ENCODE measurements at places on chromosomes 6 and 20. TPM values are rescaled to one million over a fixed set of nuclear protein-coding genes. Genes with fewer than 3 reads are reported as not detected.
A peak's percentile ranks its signal among the peaks of the same experiment; 100 is the strongest.

- H3K36me3 ChIP-seq: no peaks in the 10 kb centered on the region
- no peak overlapping the region for H3K4me3 ChIP-seq
- peaks cover 5% of the 10 kb centered on the region for H3K4me1 ChIP-seq
- no peak for DNase-seq
- no peak overlapping the region for H3K27ac ChIP-seq
Measured at GRCh38 chr20:23341073-23341472, 9.5 kb upstream of the NXT1 start.

- no peaks in the 10 kb centered on the region for H3K4me1 ChIP-seq
- H3K27me3 ChIP-seq: no peaks in the 10 kb centered on the region
- no peaks in the 10 kb centered on the region for H3K36me3 ChIP-seq
- no peak for DNase-seq
Measured at GRCh38 chr20:21562656-21563055, 48.8 kb upstream of the NKX2-2 start.

GRCh38 chr6:91501930-91502329 lies 915.1 kb upstream of the MAP3K7 start:
- H3K4me1 ChIP-seq: no peaks in the 10 kb centered on the region
- H3K27me3 ChIP-seq: no peaks in the 10 kb centered on the region
- H3K36me3 ChIP-seq: no peaks in the 10 kb centered on the region

- no peak overlapping the region for H3K27ac ChIP-seq
- H3K4me1 ChIP-seq: peaks cover 2% of the 10 kb centered on the region
- H3K4me3 ChIP-seq: no peak overlapping the region
- H3K27me3 ChIP-seq: no peaks in the 10 kb centered on the region
- H3K36me3 ChIP-seq: peaks cover 9% of the 10 kb centered on the region
Measured at GRCh38 chr6:105274678-105275077, 94.9 kb upstream of the POPDC3 start.

GRCh38 chr20:51195419-51195901 lies 172.6 kb upstream of the KCNG1 start:
- H3K27me3 ChIP-seq: no peaks in the 10 kb centered on the region
- no peak overlapping the region for H3K4me3 ChIP-seq
- no peaks in the 10 kb centered on the region for H3K4me1 ChIP-seq
- DNase-seq: no peak
- H3K27ac ChIP-seq: no peak overlapping the region

- peak overlapping the region; percentile 83 for H3K4me3 ChIP-seq
Measured at GRCh38 chr20:63178446-63178820, 37.5 kb downstream of the YTHDF1 start.

- no peak overlapping the region for H3K27ac ChIP-seq
- no peak overlapping the region for H3K4me3 ChIP-seq
- H3K27me3 ChIP-seq: no peaks in the 10 kb centered on the region
Measured at GRCh38 chr6:132530293-132530974, 7.6 kb upstream of the TAAR9 start.

GRCh38 chr6:13526727-13527670 lies 39.6 kb upstream of the GFOD1 start:
- H3K4me3 ChIP-seq: no peak overlapping the region
- 0 out of 2 replicates have a peak, but pooled peaks cover 4% of the 10 kb centered on the region for H3K4me1 ChIP-seq
- no peaks in the 10 kb centered on the region for H3K27me3 ChIP-seq
- no peak overlapping the region for H3K27ac ChIP-seq
- H3K36me3 ChIP-seq: no peaks in the 10 kb centered on the region
- peak; percentile 44 for DNase-seq

- no peak overlapping the region for H3K4me3 ChIP-seq
- H3K27ac ChIP-seq: no peak overlapping the region
- no peaks in the 10 kb centered on the region for H3K36me3 ChIP-seq
Measured at GRCh38 chr20:20265210-20265609, 102.7 kb upstream of the INSM1 start.

- DNase-seq: no peak
- no peaks in the 10 kb centered on the region for H3K36me3 ChIP-seq
- no peak overlapping the region for H3K4me3 ChIP-seq
- no peaks in the 10 kb centered on the region for H3K27me3 ChIP-seq
Measured at GRCh38 chr6:147738099-147738498, 229.6 kb downstream of the SAMD5 start.

GRCh38 chr6:2182251-2182650 lies 63.2 kb downstream of the GMDS start:
- H3K27me3 ChIP-seq: no peaks in the 10 kb centered on the region
- H3K36me3 ChIP-seq: no peaks in the 10 kb centered on the region
- H3K4me3 ChIP-seq: no peak overlapping the region

DNA sequence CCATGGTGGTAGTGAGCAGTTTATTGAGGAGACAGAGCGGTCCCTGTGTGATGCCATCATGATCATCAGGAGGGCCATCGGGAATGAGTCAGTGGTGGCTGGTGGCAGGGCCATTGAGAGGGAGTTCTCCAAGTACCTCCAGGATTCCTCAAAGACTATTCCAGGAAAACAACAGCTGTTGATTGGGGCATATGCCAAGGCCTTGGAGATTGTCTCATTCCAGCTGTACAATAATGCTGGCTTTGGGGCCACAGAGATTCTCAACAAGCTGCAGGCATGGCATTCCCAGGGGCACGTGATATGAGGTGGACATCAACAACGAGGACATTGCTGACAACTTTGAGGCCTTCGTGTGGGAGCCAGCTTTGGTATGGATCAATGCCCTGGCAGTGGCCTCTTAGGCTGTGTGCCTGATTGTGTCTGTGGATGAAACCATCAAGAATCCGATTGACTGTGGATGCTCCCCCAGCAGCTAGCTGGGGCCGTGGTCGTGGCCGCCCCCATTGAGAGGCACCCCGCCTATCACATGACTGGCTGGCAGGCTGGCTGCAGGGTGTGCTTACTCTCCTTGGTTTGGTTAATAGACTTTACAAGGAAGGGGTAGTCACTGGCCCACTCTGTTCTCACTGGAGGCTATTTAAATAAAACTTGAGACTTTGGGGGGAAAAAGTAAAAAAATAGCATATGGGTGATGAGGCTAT lies 16.7 kb downstream of the RAET1E start:
- no peak overlapping the region for H3K4me3 ChIP-seq
- H3K27me3 ChIP-seq: no peaks in the 10 kb centered on the region
- no peak for DNase-seq
- no peaks in the 10 kb centered on the region for H3K36me3 ChIP-seq

GRCh38 chr20:19929481-19930145 lies 87.5 kb upstream of the NAA20 start:
- no peak overlapping the region for H3K4me3 ChIP-seq
- no peaks in the 10 kb centered on the region for H3K36me3 ChIP-seq
- H3K27me3 ChIP-seq: no peaks in the 10 kb centered on the region

DNA sequence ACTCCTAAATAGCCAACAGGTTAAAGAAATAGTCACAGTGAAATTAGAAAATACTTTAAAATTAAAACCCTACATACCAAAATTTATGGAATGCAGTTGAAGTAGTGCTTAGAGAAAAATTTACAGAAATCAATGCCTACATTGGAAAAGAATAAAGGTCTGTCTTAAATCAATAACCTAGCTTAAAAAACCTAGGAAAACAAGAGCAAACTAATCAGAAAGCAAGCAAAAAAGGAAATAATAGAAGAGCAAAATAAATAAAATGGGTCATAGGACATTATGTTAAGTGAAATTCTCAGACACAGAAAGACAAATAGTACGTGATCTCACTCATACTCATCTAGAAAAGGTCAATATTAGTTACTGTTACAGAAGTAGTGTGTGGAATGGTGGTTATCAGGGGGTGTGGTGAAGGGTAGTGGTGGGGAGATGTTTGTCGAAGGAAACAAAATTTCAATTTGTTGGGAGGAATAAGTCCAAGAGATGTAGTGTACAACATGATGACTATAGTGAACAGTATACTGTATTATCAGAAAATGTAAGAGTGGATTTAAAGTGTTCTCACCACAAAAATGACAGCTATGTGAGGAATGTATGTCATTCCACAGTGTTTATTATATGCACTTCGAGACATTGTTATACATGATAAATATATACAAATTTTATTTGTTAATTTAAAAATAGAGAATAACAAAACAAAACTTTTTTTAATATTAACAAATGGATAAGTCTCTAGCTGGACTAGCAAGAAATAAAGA lies 423.6 kb downstream of the CDH26 start:
- H3K36me3 ChIP-seq: no peaks in the 10 kb centered on the region
- H3K4me1 ChIP-seq: no peaks in the 10 kb centered on the region
- no peaks in the 10 kb centered on the region for H3K27me3 ChIP-seq
- H3K4me3 ChIP-seq: no peak overlapping the region
- no peak overlapping the region for H3K27ac ChIP-seq

GRCh38 chr6:24949020-24949569 lies 13.3 kb upstream of the RIPOR2 start:
- no peak overlapping the region for H3K27ac ChIP-seq
- no peak for DNase-seq

- no peaks in the 10 kb centered on the region for H3K4me1 ChIP-seq
- DNase-seq: no peak
- H3K4me3 ChIP-seq: no peak overlapping the region
- no peak overlapping the region for H3K27ac ChIP-seq
- H3K27me3 ChIP-seq: no peaks in the 10 kb centered on the region
Measured at GRCh38 chr20:50891138-50891537, 40.1 kb downstream of the ADNP start.

DNA sequence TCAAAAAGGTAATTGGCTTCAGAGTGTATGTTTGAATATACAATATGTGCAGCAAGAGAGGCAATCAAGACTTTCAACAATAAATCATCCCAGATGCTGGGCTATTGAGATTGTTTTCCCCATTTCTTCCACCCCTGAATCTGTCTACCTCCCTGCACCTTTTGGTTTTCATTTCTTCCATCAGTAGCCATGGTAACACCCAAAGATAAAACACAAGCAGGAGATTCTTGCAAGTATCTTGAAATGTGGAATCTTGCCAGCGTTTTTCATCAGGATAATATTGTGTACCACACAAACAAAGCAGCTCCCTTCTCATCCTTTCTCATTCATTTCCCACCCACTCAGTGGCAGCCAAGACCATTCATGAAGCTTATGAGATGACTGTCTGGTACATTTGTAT lies 73.0 kb upstream of the NRSN1 start:
- no peaks in the 10 kb centered on the region for H3K27me3 ChIP-seq
- no peak for DNase-seq
- H3K4me3 ChIP-seq: no peak overlapping the region
- H3K36me3 ChIP-seq: no peaks in the 10 kb centered on the region
- no peaks in the 10 kb centered on the region for H3K4me1 ChIP-seq

- H3K27me3 ChIP-seq: no peaks in the 10 kb centered on the region
- H3K36me3 ChIP-seq: no peaks in the 10 kb centered on the region
- no peak overlapping the region for H3K4me3 ChIP-seq
- H3K27ac ChIP-seq: no peak overlapping the region
- H3K4me1 ChIP-seq: no peaks in the 10 kb centered on the region
Measured at GRCh38 chr6:129041563-129041962, 158.6 kb downstream of the LAMA2 start.

DNA sequence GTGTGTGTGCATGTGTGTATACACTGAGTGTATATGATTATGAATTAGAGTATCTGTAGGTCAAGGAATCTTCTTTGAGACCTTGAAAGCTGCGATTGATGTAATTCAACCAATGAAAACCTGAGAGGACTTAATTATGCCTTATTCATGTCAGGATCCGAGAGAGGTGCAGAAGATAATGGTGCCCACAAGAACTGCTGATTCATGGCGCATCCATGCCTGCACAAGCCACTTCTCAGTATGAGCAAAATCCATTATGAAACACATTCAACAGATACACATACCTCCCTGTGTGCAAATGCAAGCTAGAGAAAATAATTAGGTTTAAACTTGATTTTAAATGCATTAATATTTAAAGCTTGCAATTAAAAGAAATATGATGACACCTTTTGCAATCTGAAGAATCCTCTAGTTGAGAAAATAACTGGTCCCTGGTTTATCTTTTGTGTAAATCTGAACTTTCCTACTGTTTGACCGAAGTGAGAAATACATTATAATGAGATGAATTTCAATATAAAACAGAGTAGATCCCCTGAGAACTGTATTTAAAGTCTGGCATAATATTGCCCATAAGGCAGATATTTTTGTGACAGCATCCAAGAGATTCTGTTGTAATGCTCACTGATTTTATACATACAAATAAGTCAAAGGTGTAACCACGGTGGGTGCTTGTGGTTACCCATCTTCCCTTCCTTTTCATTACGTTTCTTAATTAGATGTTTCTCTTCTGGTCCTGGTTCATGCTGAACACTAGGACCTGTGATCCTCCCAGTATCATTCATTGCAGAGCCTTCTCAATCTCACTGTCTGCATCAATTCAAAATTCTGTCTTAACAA lies 45.6 kb downstream of the LY86 start:
- no peak overlapping the region for H3K4me3 ChIP-seq
- H3K4me1 ChIP-seq: peaks cover 4% of the 10 kb centered on the region
- H3K27ac ChIP-seq: no peak overlapping the region
- H3K27me3 ChIP-seq: no peaks in the 10 kb centered on the region

GRCh38 chr6:149964308-149965193 lies 808 bp downstream of the ULBP1 start:
- no peak overlapping the region for H3K27ac ChIP-seq
- H3K36me3 ChIP-seq: no peaks in the 10 kb centered on the region

GRCh38 chr20:17631576-17632319 lies 50.3 kb downstream of the RRBP1 start:
- H3K4me1 ChIP-seq: no peaks in the 10 kb centered on the region
- H3K27me3 ChIP-seq: no peaks in the 10 kb centered on the region
- DNase-seq: no peak
- H3K36me3 ChIP-seq: peaks cover 39% of the 10 kb centered on the region
- H3K27ac ChIP-seq: no peak overlapping the region

- H3K27ac ChIP-seq: no peak overlapping the region
- no peak overlapping the region for H3K4me3 ChIP-seq
- no peaks in the 10 kb centered on the region for H3K27me3 ChIP-seq
- DNase-seq: no peak
- H3K4me1 ChIP-seq: no peaks in the 10 kb centered on the region
Measured at GRCh38 chr6:91031581-91031980, 444.7 kb upstream of the MAP3K7 start.

- DNase-seq: no peak
- H3K27me3 ChIP-seq: no peaks in the 10 kb centered on the region
- peaks cover 6% of the 10 kb centered on the region for H3K4me1 ChIP-seq
- H3K36me3 ChIP-seq: no peaks in the 10 kb centered on the region
- no peak overlapping the region for H3K27ac ChIP-seq
- no peak overlapping the region for H3K4me3 ChIP-seq
Measured at GRCh38 chr20:8388707-8389106, 256.6 kb downstream of the PLCB1 start.

Gene PSORS1C2
- total RNA-seq: not detected

Gene GSTA3
- total RNA-seq: not detected

Gene PRSS35
- 2.9 TPM for total RNA-seq

Gene GLP1R
- total RNA-seq: 2.6 TPM

Gene LY6G5C
- 1.2 TPM for total RNA-seq

Gene FOXO3
- 20.2 TPM for total RNA-seq

Gene NMBR
- not detected for total RNA-seq

Gene RAB44
- total RNA-seq: not detected

Gene E2F1
- total RNA-seq: 35.3 TPM

Gene MEA1
- 102 TPM for total RNA-seq

Gene DEFB110
- not detected for total RNA-seq

Gene WFDC12
- not detected for total RNA-seq

Gene CPXM1
- total RNA-seq: 28.8 TPM

Gene SLC17A1
- not detected for total RNA-seq

Gene SLC32A1
- 0.33 TPM for total RNA-seq

Gene NFS1
- total RNA-seq: 26.1 TPM
